Trophoblast cell (in vitro differentiated cells and primary cell): ENCODE measurements at places on chromosomes 5 and 9.

GRCh38 chr5:80665057-80665456 lies 10.3 kb upstream of the DHFR start:
- DNase-seq = peak; percentile 4

DNA sequence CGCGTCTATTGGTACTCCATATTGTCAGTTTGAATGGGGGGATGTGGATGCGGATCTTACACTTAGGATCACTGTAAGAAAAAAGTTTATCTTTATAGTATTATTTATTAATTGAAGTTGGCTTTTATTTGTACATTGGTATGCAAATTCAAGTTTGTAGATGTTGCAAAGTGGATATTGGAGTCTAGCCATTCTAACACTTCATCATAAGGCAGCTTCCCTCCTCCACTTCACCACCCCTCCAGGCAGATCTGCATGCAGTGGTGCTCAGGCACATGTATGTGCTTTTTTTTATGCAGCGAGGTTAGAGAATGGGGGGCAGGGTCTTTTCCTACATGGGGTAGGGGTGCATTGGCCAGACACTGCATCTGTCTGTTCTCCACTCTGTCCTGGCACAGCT lies 84.3 kb downstream of the IQGAP2 start:
- DNase-seq = no peak

GRCh38 chr5:151019331-151019730 lies 1.1 kb upstream of the GPX3 start:
- no peak for DNase-seq

DNA sequence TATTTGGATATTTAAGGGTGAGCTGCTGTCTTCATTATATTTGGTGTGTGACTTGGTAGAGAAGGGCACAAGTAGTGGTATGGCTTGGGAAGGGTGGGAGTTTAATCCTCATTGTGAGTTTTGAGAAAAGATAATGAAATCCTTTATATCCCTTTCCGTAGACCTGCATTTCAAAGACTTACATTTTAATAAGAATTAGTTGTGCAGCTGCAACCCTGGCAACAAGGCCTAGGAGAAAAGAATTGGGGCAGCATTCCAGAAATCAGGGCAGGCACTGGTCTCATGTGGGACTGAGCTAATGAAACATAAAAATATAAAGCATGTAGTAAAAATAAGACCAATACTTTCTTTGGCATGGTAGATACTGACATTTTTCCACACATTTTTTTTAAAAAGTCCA lies 60.5 kb downstream of the CDC42SE2 start:
- DNase-seq = no peak

- no peak for DNase-seq
These were observed 163.4 kb upstream of the MAP1B start for GRCh38 chr5:71943874-71944273.
